ENCODE measurements at places on chromosomes 5 and 9.

- DNase-seq, result no peak
These were observed 203.6 kb downstream of the EDIL3 start for GRCh38 chr5:84181093-84181492.

- peak; percentile 57 for DNase-seq
These were observed 72.3 kb downstream of the NIPSNAP3B start for GRCh38 chr9:104836235-104836634.

DNA sequence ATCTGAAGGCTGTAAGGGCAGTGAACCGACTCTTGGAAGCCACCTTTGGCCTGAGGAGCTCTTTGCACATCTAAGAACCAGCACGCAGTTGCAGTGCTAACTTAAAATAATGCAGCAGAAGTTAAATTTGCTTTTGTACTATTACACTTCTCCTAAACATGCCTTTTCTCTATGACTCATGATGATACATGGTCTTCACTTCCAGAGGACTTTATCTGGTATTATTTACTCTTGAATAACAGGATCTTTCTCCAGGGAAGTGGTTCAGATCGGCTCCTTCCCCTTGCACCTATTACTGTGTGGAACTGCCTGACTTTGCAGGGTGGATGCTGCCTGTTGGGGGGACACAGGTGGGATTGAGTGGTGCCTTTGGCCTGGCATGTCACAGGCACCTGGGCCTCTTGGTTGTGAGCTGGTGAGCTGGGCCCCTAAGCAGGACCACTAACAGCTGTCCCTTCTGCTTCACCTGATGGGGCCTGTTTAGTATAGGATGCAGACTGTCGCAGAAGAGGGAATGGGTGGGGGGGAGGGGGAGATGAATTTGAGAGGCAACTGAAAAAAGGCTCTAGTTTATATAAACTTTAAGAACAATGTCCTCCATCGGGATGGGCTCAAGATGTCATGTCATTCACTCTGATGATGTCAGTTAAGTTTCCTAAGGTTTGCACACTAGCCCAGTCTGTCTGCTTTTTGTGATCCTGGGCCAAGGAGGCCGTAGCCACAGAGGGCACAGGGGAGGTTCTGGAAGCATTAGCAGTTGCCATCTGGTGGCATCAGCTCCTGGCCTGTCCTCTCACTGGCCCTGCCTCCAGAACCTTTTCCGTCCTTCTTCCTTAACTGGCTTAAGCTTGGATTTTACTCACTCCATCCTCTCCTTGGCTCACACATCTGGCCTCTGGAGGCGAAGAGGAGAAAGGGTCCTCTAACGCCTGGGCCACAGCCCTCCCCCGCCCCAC is 33.9 kb upstream of the GABBR2 start:
- no peak for DNase-seq

- no peak for DNase-seq
These were observed 5.7 kb upstream of the SYK start for GRCh38 chr9:90795871-90796317.

DNA sequence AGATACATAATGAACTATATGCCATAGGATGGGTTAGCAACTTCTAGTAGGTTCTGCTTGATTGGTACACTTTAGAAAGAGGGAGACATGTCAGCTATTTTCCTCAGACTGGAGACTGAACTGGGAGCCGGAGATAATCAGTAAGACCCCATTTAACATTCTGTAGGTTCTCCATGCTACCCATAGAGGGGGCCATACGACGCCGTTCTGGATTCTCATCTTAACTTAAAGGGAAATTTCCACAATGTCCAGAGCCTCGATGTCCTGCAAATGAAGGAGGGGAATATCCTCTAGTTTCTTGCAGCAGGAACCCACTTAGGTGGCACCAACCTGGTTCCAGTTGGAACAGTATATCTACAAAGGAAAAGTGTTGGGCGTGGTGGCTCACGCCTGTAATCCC is 22.3 kb upstream of the NPM1 start:
- DNase-seq, result peak; percentile 40

DNA sequence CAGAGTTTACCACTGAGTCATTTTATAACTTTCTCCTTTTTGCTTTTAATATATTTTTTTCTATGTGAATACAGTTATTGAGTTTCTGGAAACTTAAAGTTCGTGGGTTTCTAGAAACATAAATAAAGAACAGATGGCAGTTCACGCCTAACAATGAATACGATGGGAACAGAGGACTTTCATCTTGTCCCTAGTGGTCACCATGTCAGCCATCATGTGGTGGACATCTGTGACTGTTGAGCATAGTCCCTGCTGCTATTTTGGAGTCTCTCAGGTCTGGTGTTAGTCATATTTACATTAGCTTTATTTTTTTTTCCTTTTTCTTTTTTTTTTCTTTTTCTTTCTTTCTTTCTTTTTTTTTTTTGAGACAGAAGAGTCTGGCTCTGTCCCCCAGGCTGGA is 85.3 kb downstream of the XRCC4 start:
- no peak for DNase-seq

DNA sequence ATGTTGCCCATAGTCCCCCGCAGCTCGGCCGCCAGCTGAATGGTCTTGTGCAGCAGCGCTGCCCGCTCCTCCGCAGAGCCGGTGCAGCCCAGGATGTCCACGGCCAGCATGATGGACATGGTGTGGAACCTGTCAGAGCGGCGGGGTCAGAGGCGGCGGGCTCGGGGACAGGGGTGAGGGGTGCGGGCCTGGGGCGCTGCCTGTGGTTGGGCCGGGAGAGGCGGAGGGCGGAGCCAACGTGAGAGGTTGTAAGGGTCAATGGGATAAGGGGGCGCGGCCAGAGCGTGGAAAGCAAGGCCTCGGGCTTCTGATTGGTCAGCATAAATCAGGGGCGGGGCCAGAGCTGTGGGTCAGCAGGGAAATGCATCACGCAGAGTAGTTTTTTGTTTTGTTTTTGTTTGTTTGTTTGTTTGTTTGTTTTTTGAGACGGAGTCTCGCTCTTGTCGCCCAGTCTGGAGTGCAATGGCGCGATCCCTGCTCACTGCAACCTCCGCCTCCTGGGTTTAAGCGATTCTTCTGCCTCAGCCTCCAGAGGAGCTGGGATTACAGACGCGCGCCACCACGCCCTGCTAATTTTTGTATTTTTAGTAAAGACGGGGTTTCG is 6.8 kb upstream of the TOR2A start:
- DNase-seq, result no peak

- no peak for DNase-seq
These were observed 115.9 kb downstream of the FEM1C start for GRCh38 chr5:115428676-115429075.
